ENCODE measurements at places on chromosomes 2 and 18. TPM values are rescaled to one million over a fixed set of nuclear protein-coding genes. Genes with fewer than 3 reads are reported as not detected.

- no peak for DNase-seq
Observed at GRCh38 chr2:96839293-96839874, 4.4 kb downstream of the ANKRD23 start.

GRCh38 chr18:59672235-59672711, 24.9 kb downstream of the CCBE1 start:
- DNase-seq = no peak

DNA sequence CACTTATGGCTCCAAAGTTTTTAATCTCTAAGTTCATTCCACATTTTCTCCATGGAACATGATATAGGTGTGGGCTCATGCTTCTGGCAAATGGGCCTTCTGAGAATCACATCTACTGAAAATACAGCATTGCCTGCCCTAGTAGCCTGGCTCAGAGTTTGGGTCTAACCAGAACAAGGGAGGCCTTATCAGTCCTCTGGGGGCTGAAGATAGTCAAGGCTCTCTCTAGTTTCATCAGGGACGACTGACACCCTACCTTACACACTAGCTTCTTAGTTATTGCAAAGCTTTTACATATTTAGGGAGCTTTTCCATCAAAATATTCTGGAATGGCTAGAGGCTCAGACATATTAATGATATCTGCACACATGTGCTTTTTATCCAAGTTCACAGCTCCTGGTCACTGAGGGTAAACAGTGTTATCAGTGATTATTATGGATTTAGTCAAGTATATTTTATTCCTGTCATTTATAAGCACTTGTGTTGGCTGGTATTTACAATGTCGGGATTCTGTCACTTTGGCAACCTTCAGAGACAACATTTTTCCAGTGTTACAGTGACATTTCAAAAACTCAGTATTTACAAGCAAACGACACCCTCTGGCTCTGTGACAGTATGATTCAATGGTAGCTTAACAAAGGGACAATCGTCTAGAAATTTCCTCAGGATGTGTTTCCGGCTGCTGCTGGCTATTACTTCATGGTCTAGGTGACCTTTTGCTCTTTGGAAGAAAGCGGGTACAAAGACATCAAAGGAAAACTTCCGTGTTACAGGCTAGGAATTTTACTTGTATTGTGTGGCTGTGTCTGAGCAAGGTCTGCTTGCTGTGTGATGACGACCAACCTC, 200.6 kb downstream of the TCF4 start:
- DNase-seq = no peak

GRCh38 chr2:157938556-157938955, 62.4 kb upstream of the ACVR1 start:
- no peak for DNase-seq

GRCh38 chr18:79595876-79596374, 83.7 kb upstream of the CTDP1 start:
- DNase-seq = no peak

DNA sequence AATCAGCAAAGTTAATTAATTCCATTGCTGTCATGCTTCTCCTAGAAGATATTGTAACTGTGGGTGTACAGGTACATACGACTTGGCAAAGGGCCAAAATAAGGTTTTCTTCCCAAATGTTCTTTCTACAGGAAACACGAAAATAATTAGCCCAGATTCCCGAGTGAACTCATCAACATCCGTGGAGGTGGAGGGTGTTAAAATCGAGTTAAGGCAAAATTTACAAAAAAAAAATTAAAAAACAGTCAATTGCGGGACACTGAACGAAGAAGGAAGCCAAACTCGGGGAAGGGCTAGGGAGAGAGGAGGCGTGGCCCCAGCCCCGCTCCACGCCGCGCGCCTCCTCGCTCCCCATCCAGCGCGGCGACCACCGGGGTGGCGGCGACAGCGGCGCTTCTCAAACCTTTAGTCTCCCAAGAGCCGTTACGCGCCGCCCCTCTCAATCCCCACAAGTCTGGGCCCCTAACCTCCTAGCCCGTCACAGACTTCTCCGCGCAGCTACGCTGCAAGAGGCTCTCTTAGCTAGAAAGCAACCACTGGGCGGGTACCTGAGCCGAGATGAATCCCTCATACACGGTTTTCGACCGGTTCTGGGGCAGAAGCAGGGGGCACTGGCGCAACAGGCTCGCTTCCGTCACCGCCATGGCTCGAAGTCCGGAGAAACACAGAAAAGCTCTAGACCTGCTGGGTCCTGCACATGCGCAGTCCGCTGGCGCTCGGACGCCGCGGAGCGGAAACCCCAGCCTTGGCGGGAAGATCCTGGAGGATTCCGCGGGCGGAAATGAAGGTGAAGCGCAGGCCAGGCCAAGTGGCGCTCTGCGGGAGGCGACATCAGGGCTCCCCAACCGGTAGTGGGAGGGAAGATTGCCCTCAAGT, at the start of gene FANCL:
Gene FANCL, minus strand, starts transcription at position 656 of the 876 bp plus-strand sequence. Its CDS starts 12 bp downstream, at position 644.
- DNase-seq = peak; percentile 86

DNA sequence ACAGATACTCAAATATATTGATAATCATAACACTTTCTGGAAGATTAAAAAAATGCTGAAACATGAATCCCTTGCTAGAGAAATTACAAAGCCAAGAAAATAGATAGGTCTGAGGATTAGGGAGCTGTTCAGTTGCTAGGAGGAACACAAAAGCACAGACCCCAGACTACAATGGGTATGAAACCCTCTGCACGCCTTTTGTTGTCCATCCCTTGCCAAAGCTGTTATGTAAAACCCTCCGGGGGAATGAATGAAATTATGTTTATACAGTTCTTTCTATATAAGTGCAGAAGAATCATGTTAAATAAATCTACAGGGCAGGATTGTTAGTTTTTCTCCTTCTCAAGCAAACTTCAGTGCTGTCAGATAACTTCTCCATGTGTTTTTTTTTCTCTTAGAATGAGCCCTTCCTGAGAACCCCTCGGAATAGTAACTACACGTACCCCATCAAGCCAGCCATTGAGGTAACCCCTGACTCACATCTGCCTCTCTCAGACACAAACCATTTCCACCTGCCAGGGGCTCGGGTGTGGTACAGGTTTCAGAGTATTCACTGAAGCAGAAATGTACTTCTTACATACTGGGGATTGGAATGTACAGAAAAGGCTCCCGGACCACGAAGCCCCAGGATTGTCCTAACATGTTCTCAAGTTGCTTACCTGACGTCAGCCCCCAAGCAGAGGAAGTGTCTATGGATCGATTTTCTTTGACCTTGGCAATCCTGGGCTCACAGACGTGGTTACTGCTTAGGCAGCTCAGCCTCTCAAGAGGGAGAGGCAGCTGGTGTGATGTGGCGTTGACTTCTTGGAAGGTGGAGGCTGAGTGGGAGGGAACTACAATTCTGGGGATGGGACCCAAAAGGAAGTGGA, 118.0 kb downstream of the PLB1 start:
- DNase-seq = no peak

GRCh38 chr18:69956057-69956456, 8.4 kb upstream of the CD226 start:
- DNase-seq = peak; percentile 51

GRCh38 chr18:26470011-26470637, 78.2 kb downstream of the KCTD1 start:
- no peak for DNase-seq

Gene GRB14
- polyA plus RNA-seq = 64.2 TPM

Gene REG1B
- polyA plus RNA-seq = not detected

Gene DOCK10
- 8.1 TPM for polyA plus RNA-seq

Gene TRIM43
- polyA plus RNA-seq = 0.20 TPM
